Activated T-helper 1 cell treated with anti-CD3 and anti-CD28 coated beads, Interleukin-12 subunit alpha, Interleukin-12 subunit beta, Interleukin-2, Interleukin-4 antibody, amounts not matched to agents 30 ng/mL and 10 ng/mL and 1 ng/mL, durations not matched to agents 14 hours and 24 hours and 36 hours (primary cell): ENCODE measurements at places on chromosomes 12 and 14. TPM values are rescaled to one million over a fixed set of nuclear protein-coding genes. Genes with fewer than 3 reads are reported as not detected.

DNA sequence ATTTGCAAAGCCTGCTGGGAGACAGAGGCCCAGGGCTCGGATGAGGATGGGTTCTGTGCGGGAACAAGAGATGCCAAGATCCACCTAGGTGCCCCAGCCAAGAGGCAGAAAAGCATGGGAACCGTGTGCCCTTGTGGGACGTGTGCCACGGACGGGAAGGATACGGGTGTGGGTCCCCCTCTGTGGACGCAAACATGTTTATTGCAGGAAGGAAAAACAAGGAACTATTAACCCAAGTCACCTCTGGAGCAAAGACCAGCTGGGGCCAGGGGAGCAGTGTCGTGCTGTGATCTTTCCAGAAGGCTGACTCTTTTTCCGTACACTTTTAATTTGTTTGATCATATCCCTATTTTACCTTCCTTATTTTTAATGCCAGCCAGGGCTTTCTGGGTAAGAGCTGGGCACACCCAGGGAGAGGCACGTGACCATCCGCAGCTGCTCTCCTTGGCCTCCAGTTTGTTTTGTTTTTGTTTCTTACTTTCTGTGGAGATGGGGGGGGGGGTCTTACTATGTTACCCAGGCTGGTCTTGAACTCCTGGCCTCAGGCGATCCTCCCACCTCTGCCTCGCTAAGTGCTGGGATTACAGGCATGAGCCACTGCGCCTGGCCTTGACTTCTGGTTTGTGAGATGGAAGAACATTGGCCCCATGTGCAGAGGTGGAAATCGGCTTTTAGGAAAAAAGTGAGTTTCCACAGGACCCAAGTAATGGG, 20.7 kb downstream of the SCARB1 start:
- DNase-seq = no peak

GRCh38 chr14:68739701-68740100, 53.2 kb downstream of the ZFP36L1 start:
- DNase-seq = no peak

DNA sequence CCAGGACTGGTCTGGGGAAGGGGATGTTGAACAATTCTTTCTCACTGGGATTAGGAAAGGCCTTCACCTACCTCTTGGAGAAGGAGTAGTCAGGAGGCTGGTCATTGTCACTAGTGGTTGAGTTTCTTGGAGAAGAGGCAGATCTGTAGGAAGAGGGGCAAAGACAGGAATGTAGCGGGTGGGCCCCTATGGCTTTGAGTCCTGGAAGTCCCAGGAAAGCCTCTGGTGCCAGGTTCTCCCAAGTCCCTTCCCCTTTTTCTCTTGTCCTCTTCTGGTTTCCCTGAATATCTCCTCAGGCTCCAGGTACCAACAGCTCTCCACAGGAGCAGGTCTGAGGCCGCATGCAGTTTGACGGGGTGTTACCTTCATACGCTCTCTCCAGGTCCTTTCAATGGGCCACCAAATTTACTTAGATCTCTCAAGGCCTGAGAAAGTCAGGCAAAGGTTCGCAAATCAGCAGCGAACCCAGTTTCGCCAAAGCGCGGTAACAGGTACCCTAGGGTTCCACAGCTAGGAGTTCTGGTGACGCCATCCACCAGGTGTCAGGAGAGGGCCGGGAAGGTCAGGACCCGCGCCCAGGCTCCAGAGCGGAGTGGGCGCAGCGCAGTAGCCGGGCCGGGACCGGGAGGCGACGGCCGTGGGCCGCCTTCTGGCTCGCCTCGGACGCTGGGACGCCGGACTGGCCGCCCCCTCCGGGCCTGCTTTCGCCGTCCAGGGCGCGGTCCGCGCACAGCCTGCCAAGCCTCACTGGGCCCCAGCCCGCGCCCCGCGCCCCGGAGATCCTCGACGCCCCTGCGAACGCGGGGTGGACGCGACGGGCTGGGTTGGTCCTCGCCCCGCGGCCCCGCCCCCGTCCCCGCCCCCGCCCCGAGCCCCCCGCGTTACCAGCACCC, 795 bp downstream of the SMAGP start:
- DNase-seq = peak; percentile 14

DNA sequence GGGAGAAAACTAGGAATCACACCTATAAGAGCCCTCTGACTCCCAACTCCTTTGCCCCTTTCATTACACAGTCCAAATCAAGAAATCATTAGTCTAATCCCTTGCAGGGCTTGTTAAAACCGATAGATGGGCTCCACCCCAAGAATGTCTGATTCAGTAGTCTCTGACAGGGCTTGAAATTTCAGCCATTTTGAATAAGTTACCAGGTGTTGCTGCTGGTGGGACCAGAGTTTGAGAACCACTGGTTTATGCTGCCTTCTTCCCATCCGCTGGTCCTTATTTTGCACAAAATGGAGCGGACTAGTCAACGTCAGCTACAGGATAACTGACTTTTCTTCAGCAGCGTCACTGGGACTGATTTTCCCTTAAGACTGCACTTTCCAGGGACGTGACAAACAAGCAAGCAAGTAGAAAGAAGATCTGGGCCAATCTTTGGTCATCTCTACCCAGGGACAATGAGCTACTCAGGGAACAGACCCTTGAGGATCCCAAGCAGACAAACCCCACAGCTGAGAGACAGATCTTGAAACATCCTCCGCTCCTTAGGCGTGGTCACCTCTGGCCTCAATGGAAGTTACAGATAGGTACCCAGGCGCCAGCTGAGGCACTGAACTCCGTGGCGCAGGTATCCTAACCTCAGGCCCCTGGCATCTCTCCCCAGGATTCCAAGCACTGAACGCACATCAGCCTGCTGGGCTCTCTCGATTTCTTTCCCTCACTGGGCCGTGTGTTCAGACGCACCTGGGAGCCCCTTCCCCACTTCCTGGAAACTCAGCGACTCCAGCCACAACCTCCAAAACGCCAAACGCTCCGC, 900 bp downstream of the KCTD10 start:
- DNase-seq = no peak

- no peak for DNase-seq
Observed at GRCh38 chr12:31033681-31034080, 40.0 kb upstream of the DDX11 start.

DNA sequence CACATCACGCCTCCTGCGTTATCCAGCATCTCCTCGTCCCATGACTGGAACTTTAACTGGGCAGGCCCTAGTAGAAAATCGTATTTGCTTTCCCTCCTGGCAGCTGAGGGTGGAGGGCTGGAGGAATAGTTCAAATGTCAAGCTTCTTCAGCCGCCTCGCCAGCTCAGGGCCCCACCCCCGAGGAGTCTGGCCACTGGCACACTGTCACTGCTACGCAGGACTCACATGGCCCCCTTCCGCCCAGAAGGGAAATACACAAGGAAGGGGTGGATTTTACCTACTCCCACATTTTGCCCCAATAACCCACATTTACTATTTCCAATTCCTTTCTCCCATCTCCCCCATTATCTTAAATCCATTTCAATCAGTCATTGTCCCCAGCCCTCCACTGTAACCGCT, 8.6 kb downstream of the SLC6A13 start:
- no peak for DNase-seq

DNA sequence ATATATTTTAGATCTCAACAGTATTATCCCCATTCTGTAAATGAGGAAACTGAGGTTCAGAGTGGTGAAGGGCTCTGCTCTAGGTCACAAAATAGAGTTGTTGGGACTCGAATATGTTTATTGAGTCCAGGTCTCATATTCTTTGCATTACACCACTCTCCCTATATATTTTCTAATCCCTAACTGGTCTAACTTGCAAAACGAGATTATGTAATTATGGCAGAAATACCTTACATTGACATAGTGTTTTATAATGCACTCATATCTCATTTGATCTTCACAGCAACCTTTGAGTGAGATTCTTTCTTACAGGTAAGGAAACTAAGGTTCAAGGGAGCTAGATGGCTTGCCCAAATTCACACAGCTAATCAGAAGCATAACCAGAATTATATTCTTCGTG, 106.9 kb upstream of the LRIG3 start:
- no peak for DNase-seq

- peak; percentile 90 for DNase-seq
Observed at GRCh38 chr12:57744777-57745484, at the start of gene TSPAN31. TSPAN31 (plus strand) TSS chr12:57745039; CDS start chr12:57745155, 116 bp downstream.

DNA sequence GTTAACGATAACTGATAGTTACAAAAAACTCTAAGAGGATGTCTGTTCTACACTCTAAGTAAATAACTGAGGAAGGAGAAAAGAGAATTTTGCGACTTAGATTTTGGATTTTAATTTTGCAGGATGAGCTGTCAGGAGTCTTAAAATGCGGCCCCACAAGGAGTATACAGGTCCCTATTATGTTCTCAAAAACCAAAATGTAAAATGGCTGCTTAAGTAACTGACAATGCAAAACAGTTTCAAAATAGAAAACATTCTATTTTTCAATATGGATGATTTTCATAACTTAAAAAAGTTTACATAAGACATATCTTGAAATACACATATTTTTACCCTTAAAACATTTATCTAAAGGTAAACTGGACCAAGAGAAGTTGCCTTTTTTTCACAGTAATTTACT, 2.6 kb downstream of the CD69 start:
- no peak for DNase-seq

GRCh38 chr14:22456998-22457594, 131.9 kb downstream of the DAD1 start:
- DNase-seq = no peak

DNA sequence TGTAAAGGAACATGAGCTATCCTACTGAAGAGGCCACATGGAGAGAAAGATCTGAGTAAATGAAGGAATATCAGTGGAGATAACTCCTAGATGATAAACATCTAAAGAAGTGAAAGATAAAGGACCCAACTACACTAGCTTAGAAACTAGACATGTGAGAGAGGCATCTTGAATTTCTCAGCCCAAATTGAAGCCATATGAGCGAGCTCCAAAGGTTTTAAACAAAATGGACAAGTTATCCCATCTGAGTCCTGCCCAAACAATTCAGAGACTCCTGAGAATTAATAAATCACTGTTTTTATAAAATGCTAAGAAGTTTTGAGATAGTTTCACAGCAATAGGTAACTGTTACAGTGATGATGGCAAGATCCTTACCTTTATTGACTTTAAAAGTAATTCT, 438.9 kb downstream of the NAV3 start:
- no peak for DNase-seq

GRCh38 chr12:70449074-70449752, 83.1 kb downstream of the KCNMB4 start:
- DNase-seq = no peak

DNA sequence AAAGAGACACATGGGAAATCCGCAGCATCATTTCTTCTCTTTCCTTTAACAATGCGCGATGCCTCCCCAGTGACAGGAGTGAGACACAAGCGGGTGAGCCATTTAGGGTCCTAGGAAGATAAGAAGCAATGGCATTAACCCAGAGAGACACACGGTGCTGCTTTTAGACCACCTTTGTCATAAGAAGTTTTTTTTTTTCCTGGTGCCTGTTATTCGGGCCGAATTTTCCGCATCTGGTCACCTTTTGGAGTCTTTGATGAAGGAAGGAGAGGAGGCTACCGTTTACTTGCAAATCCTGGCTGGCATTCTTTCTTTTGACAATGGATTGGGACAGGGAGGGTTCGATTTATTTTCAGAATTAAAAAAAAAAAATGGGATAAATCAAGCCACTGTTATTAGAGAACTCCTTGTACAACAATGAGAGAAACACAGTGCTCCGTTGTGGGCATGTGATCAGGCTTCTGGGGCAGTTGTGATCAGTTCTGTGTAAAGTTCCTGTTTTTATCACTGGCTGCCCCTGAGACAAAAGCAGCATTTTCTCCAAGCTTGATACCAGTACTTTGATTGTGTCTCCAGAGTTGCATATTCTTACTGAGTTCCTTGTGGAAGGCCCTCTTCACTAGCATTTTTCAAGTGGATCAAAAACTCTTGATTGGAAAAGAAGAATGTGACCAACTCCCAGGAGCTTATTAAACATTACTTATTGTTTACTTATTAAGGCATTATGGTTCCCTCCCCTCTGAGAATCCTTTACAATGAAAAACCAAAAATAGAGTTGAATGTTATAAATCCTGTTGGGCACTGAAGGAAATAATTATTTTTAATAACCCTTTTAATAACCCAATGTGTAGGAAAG, 1.1 kb downstream of the DIP2B start:
- DNase-seq = no peak

GRCh38 chr12:106296179-106296877, 6.2 kb upstream of the TCP11L2 start:
- DNase-seq = no peak

DNA sequence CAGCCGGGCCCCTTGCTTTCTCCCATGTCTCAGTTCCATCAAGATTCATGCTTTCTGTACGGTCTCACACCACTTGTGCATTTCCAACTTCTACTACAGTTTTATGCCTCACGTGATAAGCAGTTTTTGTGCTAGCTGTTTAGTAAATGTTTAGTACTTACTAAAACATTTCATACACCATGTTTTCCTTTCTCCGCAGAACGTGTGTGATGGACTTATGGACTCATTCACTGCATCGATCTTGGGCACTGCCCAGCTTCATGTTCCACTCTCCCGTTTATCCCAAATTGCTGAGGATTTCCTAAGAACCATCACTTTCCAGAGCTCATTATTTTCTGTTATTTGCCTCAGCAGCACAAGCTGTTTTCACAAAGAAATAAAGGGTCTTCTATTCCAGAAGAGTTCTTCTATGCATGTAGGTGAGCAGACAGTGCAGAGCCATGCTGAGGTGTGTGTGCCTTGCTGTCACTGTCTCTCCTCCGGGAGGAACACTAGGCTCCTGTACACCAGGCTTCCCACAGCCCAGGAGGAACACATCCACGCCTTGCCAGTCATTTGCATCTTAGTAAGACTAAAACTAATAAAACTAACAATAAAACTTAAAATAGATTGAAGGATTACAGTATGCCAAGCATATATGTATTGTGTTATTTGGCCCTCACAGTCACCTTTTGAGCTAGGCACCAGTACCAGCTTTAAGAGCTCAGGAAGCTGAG, 90.3 kb upstream of the EEA1 start:
- DNase-seq = no peak

GRCh38 chr14:93115069-93115820, 480 bp downstream of the ITPK1 start:
- DNase-seq = peak; percentile 87

DNA sequence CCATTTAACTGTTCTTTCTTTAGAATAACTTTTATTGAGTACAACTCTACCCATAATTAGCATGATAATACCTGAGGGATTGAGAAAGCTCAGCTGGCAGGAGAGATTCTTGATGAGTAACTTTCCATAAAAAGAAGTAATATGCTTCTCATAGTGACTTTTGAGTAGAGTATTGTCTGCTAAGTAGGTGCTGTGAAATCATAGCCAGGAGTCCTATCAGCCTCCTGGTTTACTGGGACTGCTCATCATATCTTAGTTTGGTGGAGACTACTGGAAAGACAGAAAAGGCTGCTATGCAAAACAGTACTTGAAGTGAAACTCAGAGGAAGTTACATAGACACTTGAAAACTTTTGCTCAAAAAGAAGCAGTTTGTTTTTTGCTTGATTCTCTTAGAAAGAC, 113.3 kb upstream of the ATP2B1 start:
- no peak for DNase-seq

The CLEC4D gene
- total RNA-seq = not detected in 2 replicates

The HCAR3 gene
- 0.62 and 0.66 TPM in 2 replicates for total RNA-seq

The HOMEZ gene
- 10.9 and 12.2 TPM in 2 replicates for total RNA-seq

The E2F7 gene
- total RNA-seq = 16.6 and 16.9 TPM in 2 replicates

The ART4 gene
- total RNA-seq = not detected in 2 replicates

The AMHR2 gene
- total RNA-seq = not detected in 2 replicates

The PRKD1 gene
- 0.23 TPM in 1 of 2 replicates, not detected in the other for total RNA-seq

The KRT5 gene
- total RNA-seq = not detected in 2 replicates

The ERP27 gene
- total RNA-seq = 2.2 and 2.3 TPM in 2 replicates

The POLE2 gene
- total RNA-seq = 46.8 and 46.9 TPM in 2 replicates
